ENCODE measurements at places on chromosomes 5 and 9.

GRCh38 chr5:42908086-42908485 is 96.4 kb upstream of the SELENOP start:
- DNase-seq = no peak

DNA sequence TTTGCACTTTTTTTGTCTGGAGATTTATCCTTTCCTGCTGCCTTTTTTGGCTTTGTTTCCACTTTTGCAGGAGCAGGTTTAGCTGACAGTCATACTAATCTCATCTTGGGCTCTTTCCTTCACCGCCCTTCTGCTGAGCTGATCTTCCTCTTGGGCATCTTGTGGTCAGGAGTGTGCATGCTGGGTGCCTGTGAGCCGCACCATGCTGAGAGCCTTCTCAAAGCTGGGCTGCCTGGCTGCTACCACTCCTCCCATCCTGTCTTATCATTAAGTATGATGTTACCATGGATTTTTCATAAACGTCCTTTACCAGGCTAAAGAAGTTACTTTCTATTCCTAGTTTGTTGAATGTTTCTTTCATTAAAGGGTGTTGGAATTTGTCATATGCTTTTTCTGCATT is 49.5 kb upstream of the MCCC2 start:
- no peak for DNase-seq

DNA sequence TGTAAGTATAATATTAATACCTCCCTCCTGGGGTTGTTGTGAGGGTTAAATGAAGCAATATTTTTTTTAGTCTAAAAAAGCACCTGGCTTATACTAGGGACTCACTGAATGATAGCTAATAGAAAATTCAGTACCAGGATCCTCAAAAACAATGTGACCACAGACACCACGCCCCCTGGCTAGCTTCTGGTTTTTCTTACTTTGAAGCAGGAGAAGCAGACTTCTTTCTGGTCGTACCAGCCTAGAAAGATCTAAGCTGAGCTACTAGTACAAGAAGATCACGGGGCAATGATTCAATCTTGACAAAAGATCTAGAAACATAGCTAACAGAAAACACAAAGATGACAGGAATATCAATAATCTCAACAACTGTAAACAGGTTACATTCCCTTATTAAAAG is 218.5 kb upstream of the SLC30A5 start:
- no peak for DNase-seq

DNA sequence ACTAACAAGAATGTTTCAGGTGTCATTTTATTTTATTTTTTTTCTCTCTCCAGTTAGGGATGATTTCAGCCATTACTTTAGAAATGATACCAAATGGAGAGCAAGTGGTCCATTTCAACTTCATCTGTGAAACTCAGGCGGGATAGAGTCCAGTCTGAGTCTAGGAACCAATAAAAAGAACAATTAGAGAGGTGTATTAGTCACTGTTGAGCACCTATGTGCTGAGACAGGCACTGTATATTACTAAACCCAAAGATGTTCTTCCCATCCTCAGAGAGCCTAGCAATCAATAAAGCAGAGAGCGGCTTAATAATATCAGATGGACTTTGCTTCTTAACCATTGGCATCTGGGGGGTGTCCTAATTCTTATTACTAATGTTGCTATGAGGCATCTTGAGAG is 410.3 kb upstream of the SLC24A2 start:
- no peak for DNase-seq

DNA sequence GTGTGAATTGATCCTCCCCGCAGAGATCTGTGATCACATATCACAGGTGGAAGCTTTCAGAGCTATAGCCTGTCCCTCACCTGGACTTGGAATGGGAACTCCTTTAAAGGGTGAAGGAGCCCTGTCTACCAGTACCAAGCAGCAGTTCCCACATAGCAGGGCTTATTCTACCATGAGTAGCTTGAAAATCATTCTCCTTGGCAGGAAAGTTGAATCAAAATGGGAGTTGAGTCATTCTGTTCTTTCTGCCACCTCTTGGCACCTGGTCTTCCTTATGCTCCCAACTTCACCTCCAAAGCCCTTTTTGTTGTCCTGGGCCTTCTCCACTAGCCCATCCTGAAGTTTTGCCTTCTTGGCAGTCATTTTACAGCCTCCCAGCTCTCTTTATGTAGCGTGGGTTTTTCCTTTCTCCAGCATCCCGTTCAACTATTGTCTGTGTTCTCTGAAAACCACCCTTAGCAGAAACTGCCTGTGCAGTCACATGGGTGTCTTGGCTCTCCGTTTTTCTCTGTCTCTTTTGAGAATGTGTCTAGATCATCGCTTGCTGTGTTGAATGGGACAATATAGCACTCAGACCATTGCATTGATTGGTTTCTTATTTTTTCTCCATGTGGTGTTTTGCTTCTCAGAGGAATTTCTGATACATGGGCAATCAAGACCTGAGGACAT is 222.2 kb downstream of the AOPEP start:
- no peak for DNase-seq

GRCh38 chr5:154791535-154791934 is 36.4 kb downstream of the LARP1 start:
- no peak for DNase-seq

GRCh38 chr9:133389025-133389557 is 12.9 kb downstream of the STKLD1 start:
- no peak for DNase-seq

DNA sequence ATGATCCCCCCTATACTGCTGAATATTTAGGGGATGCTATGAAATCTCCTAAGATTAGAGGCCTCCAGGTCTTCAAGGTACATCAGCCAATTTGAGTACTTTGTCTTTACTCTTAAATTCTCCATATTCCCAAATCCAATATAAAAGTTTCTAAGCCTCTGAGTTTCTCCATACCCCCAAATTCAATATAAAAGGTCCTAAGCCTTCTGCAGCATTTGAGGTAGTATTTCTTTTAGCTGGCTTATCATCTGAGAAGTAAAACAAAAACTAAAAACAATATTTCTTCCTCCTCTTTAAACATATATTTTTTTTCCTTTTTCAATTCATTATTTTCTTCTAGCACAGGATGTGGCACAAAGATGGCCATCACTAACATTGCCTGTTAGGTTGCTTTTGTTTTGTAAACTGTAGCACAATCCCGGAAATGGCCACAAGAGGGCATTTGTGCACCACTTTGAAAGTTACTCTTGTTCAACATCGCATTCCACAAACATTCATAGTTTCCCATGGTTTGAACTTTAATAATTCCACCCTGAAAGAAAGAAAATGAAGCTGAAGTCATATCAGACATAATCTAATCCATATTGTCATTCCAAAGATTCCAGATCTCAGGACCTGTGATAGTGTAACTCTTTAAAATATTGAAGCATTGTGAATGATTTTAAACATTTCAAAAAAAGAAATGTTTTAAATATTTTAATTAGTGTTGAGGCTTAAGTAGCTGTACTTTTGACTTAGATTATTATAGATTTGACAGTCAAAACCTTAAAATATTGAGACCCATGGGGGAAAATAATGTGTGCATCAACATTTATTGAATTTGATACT is 21.0 kb upstream of the SCGB3A2 start:
- DNase-seq = peak; percentile 55

DNA sequence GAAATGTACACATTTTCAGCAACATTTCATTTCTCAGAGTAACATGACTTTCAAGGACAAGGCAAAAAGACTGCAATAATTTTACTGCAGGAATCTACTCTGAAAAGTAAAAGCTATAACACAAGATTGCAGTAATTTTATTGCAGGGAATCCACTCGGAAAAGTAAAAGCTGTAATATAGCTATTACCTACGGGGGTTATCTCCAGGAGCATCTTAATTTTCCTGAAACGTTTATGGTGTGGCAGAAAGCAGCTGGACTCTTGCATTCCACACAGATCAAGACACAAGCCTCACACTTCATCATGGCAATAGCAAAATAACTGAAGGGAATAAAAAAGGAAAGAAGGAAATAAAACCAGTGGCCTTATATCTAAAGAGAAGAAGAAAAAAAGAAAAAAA is 171.2 kb downstream of the TSSK1B start:
- no peak for DNase-seq

DNA sequence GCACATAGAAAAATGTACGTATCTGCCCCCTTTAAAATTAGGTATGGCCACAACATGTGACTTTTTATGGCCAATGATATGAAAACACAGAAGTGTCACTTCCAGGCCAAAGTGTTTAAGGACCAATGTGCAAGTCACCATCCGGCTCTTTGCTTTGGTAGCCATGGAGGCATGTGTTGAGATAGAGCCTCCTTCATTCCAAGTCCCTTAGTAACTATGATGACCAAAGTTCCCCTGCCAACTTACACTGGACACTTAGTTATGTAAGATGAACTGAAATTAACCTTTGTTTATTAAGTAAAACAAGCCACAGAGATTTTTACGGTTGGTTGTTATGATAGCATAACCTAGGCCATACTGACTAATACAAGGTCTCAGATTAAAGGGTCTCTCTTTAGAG is 51.0 kb downstream of the FBN2 start:
- DNase-seq = no peak

- no peak for DNase-seq
Measured at GRCh38 chr5:143511736-143512135, 108.2 kb upstream of the NR3C1 start.

- DNase-seq = no peak
Measured at GRCh38 chr9:130608554-130609134, 29.3 kb downstream of the FUBP3 start.

- no peak for DNase-seq
Measured at GRCh38 chr5:152051499-152052454, 127.1 kb upstream of the GLRA1 start.
